ENCODE measurements at places on chromosomes 3 and 15. TPM values are rescaled to one million over a fixed set of nuclear protein-coding genes. Genes with fewer than 3 reads are reported as not detected.

DNA sequence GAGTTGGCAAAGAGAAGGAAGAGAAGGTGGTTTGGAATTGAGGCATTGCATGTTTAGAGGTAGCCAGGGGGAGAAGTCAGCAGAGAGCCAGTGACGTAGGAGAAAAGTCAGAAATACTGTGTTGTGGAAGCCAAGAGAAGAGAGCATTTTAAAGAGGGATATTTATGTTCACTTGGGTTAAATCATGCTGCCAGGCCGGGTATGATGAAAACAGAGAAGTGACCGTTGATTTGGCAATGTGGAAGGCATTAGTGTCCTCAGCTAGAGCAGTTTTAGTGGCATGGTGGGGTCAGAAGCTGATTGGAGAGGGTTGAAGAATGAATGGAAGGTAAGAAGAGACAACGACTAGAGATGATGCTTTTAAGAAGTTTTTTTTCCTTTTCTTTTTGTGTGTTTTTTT lies 24.5 kb downstream of the RASA2 start:
- no peak overlapping the region for H3K27ac ChIP-seq
- H3K36me3 ChIP-seq = no peaks in the 10 kb centered on the region
- no peaks in the 10 kb centered on the region for H3K27me3 ChIP-seq

- H3K36me3 ChIP-seq = no peaks in the 10 kb centered on the region
- H3K4me1 ChIP-seq = no peaks in the 10 kb centered on the region
- no peak overlapping the region for H3K27ac ChIP-seq
- DNase-seq = no peak
These were observed 21.3 kb downstream of the RGMA start for GRCh38 chr15:93067649-93068085.

DNA sequence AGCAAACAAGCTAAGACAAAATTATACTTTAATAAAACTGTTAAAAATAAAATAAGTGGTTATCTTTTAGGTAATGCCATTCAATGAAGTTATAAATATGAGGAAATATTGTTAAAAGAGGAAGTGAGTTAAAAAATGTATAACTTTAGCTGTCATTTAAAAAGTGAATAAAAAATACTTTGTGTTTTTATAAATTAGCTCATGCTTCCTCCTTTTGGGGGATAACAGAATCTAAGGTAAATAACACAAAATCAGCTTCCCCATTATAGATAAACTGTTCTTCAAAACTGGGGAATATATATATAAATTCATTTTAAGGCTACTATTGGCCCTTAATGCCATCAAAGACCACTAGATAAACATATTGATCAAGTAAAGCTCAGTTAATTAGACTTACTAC lies 113.7 kb upstream of the AADACL2 start:
- H3K27ac ChIP-seq = no peak overlapping the region
- DNase-seq = no peak
- no peaks in the 10 kb centered on the region for H3K4me1 ChIP-seq
- no peaks in the 10 kb centered on the region for H3K27me3 ChIP-seq
- no peak overlapping the region for H3K4me3 ChIP-seq
- H3K36me3 ChIP-seq = no peaks in the 10 kb centered on the region

- no peak overlapping the region for H3K4me3 ChIP-seq
- no peaks in the 10 kb centered on the region for H3K27me3 ChIP-seq
These were observed 62.4 kb upstream of the SLC6A1 start for GRCh38 chr3:10929978-10930665.

HDC gene
- total RNA-seq = 0.41 TPM

SLC12A1 gene
- 0.23 TPM for total RNA-seq

ST6GAL1 gene
- 6.7 TPM for total RNA-seq
